ENCODE measurements at places on chromosomes 16 and 17.

GRCh38 chr17:44367231-44367979 is 3.8 kb upstream of the FAM171A2 start:
- DNase-seq, result no peak

GRCh38 chr16:88886845-88887521 is 20.5 kb upstream of the PABPN1L start:
- no peak for DNase-seq

- no peak for DNase-seq
These were observed 232.2 kb upstream of the HS3ST3A1 start for GRCh38 chr17:13833921-13834320.

DNA sequence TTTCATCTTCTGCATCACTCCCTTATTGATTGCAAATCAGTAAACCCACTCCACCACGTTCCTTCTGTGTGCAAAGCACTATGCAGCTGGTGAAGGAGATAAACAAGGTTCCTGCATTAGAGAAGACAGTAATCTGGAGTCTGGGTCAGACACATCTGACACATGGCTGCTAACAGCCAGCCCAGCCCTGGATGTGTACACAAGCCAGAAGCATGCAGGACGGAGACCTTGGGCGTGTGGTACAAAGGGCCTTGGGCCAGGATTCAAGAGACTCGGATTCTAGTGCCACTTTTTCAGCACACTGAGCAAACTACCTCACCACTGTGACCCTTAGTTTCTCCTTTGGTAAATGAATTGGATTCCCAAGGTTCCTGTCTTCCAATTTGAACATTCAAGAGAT is 86.6 kb upstream of the DNAH9 start:
- no peak for DNase-seq

DNA sequence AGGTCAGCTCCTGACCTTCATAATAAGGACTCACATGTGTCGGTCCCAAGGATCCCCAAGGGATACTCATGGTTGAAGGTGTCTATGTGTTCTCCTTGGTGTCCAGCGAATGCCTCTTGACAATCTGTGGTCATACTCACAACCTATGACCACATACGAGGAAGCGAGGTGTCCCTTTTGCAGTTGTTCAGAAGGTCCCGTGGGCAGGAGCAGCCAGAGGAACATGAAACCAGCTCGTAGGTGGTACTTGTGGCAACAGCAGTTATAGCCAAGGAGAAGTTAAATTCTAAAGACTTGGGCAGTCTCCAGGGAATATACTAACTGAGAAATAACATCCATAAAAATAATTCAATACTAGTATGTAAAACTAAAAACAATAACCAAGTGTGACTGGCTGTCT is 685.3 kb downstream of the WWOX start:
- no peak for DNase-seq

GRCh38 chr17:27918498-27918897 is 25.3 kb upstream of the LYRM9 start:
- no peak for DNase-seq

- no peak for DNase-seq
These were observed 67.8 kb downstream of the ANKRD11 start for GRCh38 chr16:89422527-89422904.

GRCh38 chr17:332023-332422 is 20.6 kb downstream of the RPH3AL start:
- DNase-seq, result peak; percentile 59

DNA sequence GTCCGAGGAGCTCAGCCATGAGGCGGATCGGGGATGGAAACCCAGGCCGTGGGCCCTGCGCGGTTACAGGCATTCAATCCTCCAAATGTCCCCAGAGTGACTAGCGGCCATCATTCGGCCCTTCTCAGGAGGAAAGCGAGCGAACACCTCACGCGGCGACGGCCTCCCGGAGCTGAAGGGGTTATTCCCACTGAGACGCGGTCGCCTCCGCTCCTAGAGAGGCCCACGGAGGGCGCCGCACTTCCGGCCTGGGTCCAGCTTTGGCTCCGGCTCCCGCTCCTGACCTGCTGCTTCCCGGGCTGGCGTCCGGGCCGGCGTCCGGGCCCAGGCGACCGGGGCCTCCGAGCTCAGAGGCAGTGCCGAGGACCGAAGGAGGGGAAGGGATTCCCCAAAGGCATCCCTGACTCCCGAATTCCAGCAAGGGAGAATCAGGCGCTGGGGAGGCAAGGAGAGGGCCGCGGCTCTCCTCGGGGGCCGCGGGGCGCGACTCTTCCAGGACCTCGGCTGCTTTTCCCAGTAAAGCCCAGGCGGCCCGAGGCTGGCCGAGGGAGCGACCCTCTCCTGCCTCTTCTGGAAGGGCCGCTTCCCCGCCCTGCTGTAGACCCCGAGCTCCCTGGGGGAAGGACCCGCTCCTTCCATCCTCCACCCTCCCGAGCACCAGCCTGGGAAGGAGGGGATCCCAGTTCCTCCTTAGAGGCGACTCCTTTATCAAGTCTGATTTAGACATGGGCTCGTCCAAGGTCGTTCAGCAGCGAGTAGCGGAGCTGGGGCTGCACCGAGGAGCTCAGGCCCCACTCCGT is 18.6 kb upstream of the ZNF629 start:
- DNase-seq, result peak; percentile 96

DNA sequence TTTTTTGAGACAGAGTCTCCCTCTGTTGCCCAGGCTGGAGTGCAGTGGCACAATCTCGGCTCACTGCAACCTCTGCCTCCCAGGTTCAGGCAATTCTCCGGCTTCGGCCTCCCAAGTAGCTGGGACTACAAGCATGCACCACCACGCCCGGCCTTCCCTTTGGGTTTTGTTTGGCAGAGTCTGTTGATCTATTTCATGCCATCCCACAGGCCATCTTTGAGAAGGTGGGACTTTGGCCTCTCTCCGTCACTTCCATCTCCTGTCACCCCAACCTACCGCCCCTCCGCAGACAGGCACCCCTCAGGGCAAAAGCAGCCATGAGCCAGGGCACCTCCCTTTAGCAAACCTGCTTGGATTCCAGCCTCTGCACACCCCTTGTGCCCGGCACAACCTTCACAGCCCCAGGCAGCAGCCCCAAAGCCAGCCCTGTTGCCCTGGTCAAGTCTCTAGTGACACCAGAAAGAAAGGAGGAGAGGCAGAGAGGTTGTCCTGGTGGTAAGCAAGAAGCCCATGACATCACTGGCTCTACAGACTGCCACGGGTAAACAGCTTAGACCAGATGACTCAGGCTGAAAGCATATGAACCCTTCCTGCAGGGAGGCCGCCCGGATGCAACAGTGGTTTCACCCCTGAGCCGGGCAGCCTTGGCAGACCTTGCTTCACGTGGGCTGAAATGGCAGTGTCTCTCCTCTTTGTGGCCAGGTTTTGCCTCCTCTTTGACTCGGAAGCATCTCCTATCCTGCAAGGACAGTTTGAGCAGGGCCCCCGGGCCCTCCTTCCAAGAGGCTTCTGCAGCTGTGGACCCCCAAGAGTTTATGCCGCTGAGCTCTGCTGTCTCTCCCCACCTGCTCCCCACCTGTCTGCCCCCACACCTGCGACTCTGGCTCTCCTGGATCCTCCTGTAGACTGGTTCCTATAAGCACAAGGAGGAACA is 8.1 kb upstream of the TIMP2 start:
- DNase-seq, result no peak

- no peak for DNase-seq
These were observed 48.0 kb upstream of the CDYL2 start for GRCh38 chr16:80852261-80852872.

- DNase-seq, result no peak
These were observed 22.2 kb upstream of the WSCD1 start for GRCh38 chr17:6047966-6048365.

Measured in chondrocyte (in vitro differentiated cells).